ENCODE measurements at places on chromosomes 2 and 18. TPM values are rescaled to one million over a fixed set of nuclear protein-coding genes. Genes with fewer than 3 reads are reported as not detected.
A peak's percentile ranks its signal among the peaks of the same experiment; 100 is the strongest.

- DNase-seq, result no peak
These were observed 15.3 kb downstream of the TM4SF20 start for GRCh38 chr2:227363756-227364155.

DNA sequence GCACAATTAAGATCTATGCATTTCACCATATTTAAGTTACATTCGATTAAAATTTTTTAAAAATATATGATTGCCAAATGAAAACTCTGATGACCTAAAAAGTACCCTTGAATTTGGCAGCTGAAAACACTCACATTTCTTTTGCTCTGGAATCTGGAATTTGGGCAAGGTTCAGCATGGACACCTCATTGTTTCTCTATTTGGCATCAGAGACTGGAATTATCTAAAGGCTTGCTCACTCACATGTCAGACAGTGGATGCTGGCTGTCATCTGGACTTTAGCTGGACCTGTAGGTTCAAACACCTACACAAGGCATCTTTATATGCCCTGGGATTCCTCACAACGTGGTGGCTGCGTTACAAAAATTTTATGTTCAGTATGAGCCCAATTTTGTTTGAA, 16.1 kb downstream of the MBOAT2 start:
- no peak for DNase-seq

DNA sequence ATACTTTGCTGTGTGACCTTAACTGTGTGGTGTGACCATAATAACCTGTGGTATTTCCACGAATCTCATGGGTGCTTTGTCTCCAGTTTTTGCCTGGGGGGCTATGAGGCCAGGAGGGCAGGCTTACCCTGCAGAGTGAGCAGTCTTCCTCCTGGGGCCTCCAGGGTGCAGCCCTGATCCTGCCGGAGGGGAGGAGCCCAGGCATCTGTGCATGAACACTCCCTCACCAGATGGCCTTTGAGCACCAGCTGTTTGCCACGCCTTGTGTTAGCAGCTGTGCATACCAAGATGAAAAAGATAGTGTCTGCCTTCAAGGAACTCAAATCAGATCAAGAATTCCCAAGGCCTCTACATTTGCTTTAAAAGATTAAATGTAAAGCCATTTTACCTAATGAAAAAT, 75.0 kb upstream of the RBM44 start:
- peak; percentile 82 for DNase-seq

DNA sequence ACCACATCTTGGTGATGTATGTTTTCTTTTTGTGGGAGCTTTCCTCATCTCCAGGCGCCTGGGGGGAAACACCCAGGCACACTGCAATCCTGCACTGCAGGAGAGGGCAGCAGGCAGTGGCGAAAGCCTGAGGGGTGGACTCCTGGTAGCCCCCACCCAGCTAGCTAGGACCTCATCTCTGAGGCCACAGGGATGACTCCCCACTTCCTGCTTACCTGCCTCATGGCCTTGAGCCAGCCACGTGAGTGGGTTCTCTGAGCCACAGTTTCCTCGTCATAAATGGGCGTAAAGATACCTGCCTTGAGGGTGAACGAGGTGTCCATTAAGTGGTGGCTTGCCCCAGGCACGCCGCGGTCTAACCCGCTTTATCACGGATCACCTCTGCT, 19.1 kb downstream of the TRAF3IP1 start:
- no peak for DNase-seq

Gene TMEM247
- not detected for total RNA-seq

- DNase-seq, result no peak
These were observed 121.1 kb upstream of the FN1 start for GRCh38 chr2:215556979-215557378.

- DNase-seq, result no peak
These were observed 156.3 kb downstream of the UBR3 start for GRCh38 chr2:169983506-169983905.

Gene CYRIA
- total RNA-seq, result under 0.01 TPM

DNA sequence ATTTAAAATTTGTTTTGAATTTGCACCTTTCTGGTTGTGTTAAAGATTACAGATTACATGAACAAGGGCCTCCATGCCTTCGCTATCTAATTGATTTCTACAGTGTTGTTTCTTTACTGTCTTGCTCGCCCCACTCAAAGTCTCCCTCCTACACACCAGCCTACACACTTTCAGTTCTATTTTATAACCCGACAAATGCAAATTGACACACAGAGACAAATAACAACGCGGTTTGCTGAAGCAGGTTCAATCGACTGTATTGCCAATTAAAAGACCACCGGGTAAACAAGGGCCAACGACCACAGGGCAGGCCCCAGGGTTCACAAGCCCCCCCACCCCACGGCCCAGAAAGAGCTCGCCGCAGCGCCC, 869 bp downstream of the STARD7 start:
- DNase-seq, result no peak

Gene LRPPRC
- total RNA-seq, result 67.9 TPM

DNA sequence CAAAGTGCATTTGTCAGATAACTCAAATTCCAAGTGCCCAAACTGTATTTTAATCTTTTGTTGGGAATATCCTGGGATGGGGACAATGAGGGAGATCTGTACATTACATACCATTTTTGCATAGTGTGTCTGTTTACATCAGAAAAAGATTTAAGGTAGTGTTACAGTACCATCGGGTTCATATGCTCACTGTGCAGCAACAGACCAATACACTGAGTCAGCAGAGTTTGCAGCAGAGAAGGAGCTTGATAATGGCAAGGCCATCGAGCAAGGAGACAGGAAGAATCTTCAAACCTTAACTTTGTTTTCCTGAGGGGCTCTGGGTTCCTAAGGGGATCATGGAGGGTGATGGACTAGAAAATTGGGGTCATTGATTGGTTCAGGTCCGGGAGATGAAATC, 399.7 kb downstream of the PARD3B start:
- DNase-seq, result no peak

DNA sequence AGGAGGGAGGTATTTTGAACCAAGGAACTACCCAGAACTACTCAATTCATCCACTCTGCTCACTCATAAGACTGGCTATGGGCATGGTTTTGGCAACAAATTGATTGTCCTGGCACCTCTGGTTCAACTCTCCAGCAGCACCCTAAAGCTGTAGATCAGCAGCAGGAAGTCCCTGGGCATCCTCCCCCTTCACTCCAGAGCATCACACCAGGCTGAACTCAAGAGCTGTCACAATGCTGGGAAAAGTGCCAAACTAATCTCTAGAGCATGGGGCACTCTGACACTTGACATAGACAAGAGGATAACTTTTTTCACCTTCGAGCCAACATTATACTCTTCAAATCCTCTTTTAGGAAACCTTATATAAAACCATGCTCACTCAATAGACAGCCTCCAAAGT, 154.1 kb upstream of the RBBP8 start:
- DNase-seq, result no peak

Gene SNTG2
- 5.3 TPM for total RNA-seq

DNA sequence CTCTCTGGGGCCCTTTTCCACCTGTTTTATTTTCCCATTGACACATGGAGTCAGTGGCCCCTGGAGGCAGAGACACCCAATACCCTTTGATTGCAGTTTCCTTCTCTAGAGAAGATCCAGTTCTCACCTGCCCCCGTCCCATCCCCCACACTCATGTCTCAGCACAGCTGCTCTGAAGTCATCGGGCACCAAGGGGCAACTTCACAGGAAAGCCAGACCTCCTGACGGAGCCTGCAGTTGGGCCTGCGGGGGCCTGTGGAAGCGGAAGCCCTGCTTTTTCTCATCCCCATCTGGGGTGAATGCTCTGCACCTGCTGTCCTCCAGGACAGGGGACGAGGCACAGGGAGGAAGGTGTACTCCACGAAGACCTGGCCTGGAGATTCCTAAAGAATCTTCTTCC, 308.3 kb upstream of the EPAS1 start:
- DNase-seq, result no peak

Gene RAB6C
- not detected for total RNA-seq

DNA sequence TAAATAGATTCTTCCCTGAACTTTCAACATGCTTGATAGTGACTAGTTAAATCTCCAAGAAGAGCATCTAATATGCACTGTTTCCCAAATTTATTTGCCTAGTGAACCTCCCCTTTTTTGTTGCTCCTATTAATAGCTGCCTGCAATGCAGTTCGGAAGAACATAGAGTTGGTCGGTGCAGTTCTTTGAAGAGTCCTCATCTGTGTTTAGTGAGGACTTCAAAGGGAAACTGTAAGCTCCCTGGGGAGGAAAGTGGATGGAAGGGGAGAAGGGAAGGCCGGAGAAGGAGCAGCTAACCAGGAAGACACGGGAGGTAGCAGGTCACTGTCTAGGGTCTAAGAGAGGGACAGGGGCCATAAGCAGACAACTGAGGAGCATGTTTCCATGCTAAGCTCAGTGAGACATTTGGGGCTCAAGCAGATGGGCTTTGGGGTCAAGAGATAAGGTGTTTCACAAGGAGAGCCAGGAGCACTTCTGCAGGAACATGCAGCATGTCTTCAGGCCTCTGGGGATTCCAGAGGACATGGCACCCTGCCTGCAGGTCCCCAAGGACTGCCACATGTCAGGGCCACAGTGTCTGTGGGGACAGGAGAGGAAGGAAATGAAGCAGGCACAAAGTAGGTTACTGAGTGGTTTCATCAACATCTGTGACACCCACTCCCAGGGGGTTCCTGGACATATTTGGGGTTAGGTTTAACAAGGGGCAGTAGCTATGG, 48.7 kb upstream of the ANXA4 start:
- DNase-seq, result no peak

Gene IL37
- total RNA-seq, result not detected

Gene KIDINS220
- total RNA-seq, result 160 TPM

- DNase-seq, result no peak
These were observed 28.1 kb downstream of the NBAS start for GRCh38 chr2:15532996-15533395.

- DNase-seq, result peak; percentile 34
These were observed 447.3 kb downstream of the KCNJ3 start for GRCh38 chr2:155145758-155146229.

DNA sequence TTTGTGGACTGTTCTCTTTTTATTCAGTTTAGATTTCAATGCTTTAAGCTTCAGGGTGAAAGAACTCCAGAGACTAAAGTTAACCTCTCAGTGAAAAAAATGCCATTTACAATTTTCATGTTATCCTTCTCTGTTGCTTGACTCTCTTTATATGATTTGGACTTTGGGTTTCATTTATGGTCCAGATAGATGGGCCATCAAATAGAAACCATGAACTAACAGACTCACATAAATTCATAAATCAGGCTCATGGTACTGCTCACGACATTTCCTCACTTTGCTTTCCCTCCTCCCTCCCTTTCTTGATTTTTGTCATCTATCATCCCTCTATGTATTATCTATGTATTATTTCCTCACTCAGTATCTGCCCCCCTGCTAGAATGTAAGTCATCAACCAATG, 10.0 kb downstream of the FAM110C start:
- DNase-seq, result no peak

DNA sequence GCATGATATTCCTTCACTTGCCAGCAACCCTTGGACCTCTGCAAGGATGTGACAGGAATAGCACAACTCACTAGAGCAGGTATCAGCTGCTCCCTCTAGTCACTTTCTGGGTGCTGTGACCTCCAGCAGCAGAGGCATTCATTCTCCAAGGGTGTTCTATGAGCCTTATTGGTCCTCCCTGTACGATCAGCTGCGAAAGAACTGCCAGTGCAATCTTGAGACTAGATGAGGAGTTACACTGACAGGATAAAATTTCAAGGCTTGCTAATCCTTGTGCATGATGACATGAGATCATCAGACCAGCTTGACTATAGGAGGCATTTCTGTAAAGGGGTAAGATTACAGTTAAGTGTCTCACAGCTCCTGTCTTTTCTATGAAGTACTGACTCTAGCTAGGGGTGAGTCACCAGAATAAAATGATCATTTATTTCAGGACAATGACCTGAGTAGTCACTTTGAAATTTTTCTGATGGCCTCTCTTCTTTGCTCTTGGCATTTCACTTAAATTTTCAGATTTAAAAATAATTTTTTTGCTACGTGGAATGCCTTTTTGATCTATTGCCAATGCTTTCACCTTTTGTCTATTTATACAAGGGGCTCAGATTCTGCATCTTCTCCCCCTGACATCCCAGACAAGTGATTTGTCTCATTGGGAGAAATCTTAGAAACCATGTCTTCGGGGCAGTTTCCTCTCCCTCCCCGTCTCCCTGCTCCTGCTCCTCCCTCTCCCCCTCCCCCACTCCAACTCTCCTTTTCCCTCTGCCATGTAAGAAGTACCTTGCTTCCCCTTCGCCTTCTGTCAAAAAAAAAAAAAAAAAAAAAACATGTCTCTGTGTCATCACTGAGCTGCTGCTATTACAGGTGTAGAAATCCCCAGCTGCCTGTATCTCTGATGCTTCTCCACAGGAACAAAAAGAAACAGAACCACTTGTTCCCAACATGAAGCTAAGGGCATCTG, 49.2 kb upstream of the FRZB start:
- DNase-seq, result no peak

- peak; percentile 97 for DNase-seq
These were observed at the start of gene CYP20A1 for GRCh38 chr2:203238704-203239526. TSS of gene CYP20A1 (plus strand) at chr2:203239018. CDS start at chr2:203239063, 45 bp downstream.

DNA sequence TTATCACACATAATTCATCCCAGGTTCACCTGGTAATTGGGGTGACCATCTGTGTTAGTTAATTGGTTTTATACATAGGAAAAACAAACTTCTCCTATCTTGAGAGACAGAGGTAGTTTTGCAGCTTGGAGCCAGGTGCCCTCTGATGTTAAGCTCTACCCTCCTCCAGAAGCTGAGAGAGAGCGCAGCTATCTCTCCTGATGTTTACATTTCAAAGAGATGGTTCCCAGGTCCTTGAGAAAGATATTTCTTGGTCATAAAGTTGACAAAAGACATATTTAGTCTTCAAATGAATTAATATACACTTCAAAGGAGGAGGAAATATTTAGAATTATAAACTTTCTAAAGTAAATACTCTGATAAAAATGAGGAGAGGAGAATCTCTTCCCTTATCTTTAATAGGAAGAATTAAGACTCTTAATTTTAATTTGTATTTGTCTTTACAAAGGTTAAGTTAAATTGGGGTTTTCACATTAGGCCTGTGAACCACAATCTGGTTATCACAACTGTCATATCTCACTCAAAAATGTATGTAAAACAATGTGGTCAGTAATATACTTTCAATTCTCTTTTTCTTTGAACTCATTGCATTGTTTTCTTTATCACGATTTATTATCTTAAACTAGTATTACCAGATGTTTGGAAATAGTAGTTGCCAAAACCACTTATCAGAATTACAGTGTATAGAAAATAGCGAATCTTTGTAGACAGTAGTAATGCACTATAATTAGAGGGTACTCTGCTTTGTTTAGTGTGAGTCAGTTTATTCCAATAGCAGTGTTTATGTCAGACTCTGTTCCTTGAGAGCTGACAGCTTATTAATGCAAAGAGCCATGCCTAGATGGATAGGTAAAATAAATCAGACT, 26.8 kb downstream of the SERPINB4 start:
- DNase-seq, result no peak

- DNase-seq, result peak; percentile 31
These were observed 89.3 kb upstream of the SLC66A3 start for GRCh38 chr2:11065833-11066485.

Gene ERBB4
- 2.5 TPM for total RNA-seq

Gene TRAPPC12
- 158 TPM for total RNA-seq

Gene GNLY
- total RNA-seq, result not detected
